Hepatocyte (in vitro differentiated cells): ENCODE measurements at places on chromosomes 4 and X.

DNA sequence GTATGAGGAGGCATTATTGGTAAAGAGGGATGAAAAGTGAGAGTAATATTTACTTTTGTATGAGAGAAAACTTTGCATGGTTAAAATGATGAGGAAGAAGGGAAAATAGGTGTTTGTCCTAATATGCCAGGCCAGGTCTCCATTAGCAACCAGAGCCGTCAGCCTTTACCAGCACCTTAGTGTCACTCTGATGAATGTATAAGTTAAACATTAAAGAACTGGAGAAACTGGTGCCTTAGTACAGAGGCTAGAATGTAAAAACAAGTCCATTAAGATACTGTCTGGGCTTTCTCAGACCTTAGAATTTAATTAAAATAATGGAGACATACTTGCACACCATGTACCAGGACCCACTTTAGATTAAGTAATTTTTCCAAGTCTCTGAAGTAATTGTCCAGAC, 222.3 kb downstream of the FAM47A start:
- no peak for DNase-seq

DNA sequence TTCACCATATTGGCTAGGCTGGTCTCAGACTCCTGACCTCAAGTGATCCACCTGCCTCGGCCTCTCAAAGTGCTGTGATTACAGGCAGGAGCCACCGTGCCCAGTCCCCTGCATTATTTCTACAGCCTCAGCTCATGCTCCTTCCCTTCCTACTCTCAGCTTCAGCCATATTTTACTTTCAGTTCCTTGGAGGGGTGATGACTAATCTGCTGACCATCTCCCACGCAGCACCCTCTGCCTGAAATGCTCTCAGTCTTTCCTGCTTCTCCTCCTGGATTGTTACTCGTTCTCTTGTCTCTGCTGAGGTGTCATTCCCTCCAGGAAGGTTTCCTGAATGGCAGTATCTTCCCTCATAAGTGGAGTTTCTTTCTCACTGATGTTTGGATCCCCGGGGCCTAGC, 63.3 kb downstream of the MOSPD2 start:
- peak; percentile 24 for DNase-seq

- no peak for DNase-seq
These were observed 177.0 kb upstream of the RASGEF1B start for GRCh38 chr4:81648576-81649275.

DNA sequence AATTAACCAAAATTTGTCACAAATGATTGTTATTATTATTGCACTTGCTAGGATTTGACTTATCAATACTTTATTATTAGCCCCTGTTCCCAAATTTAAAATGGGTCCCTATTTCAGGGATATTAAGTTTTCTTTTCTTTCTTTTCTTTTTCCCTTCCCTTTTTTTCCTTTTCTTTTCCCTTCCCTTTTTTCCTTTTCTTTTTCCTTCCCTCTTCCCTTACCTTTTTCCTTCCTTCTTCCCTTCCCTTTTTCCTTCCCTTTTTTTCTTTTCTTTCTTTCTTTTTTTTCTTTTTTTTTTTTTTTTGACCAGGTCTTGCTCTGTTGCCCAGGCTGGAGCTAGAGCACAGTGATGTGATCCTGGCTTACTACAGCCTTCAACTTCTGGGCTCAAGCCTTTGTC, 33.8 kb downstream of the WWC2 start:
- no peak for DNase-seq

DNA sequence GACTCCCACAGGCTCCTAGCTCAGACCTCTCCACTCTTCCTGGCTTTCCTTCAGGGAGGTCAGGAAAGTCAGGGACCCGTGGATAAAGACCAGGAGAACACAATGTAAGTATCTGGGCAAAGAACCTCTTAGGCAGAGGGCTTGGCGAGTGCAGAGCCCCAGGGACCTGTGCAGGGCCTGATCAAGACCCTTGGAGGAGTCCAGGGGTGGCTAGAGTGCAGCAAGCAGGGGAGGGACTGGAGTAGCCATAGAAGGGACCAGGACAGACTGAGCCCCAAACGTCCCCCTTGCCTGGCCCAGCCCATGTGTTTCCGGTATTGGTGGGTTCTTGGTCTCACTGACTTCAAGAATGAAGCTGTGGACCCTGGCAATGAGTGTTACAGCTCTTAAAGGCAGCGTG, 5.9 kb upstream of the TNIP2 start:
- DNase-seq, result no peak

GRCh38 chr4:108821351-108821930, 58.6 kb upstream of the ETNPPL start:
- no peak for DNase-seq

DNA sequence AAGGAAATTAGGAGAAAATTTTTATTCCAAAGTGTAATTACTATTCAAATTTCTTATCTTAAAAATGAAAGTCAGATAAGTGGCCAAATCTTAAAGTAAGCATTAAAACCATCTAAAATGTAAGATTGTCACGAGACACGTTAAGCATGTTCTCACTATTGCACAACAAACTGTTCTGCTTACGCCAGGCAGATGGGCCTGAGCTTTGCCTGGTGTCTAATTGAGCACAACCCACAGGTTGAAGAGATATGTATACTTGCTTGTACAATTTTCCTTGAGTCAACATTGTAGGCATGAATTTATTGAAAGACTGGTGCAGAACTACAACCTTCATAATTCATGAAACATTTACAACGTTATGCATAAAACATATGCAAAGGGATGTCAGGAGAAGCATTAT, 3.9 kb downstream of the RNF128 start:
- peak; percentile 16 for DNase-seq

- DNase-seq, result no peak
These were observed 156.3 kb downstream of the BTC start for GRCh38 chr4:74638001-74638400.

GRCh38 chr4:98794565-98795205, 134.2 kb downstream of the EIF4E start:
- peak; percentile 25 for DNase-seq

- no peak for DNase-seq
These were observed 38.2 kb upstream of the TMPRSS11B start for GRCh38 chr4:68283714-68284113.

DNA sequence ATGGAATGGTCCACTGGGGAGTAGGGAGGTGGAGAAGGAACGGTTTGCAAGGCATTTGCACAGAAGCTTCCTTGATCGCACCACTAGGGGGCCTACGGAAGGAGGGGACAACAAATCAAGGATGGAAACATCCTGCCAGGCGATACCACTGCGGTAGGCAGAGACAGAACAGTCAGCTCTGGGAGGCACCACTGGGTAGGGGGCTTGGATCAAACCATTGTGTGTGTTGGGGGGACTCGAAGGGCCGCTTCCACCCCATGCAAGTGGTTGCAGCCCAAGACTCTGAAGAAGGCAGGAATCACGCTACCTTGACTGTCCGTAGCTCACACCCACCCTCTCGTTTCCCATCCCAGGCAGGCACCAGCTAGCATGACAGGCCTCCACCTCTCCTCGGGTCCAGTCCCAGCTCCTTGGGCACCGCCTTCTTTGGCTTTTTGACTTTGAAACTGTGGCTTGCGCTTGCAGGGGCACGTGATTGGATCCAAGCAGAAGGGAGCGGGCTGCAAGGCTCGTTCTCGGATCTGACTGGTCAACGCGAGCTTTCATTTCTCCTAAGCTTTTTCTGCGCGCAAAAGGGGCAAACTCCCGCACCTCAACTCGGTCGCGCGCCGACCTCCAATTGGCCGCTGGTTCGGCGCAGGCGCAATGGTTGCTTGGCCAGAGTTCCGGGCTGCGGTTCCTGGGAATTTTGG, 28.4 kb downstream of the GAGE1 start:
- no peak for DNase-seq

DNA sequence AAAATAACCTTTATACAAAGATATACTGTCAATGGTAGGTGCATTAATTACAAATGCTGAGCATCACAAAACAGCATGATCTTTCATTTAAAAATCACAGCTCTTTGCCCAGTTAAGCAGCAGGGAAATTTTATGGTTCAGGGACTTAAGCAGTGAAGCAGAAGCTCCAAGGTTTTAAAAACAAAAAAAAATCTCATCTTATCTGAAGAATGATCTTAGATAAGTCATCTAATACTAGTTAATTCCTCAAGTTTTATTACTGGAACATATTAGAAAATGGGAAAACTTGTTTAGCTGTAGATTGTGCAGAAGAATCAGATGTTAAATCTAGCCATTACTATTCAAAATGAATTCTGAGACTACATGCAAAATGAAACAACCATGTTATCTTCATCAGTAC, 289.9 kb downstream of the GASK1B start:
- no peak for DNase-seq

- DNase-seq, result no peak
These were observed 605.6 kb upstream of the BOD1L1 start for GRCh38 chr4:14233126-14233525.

DNA sequence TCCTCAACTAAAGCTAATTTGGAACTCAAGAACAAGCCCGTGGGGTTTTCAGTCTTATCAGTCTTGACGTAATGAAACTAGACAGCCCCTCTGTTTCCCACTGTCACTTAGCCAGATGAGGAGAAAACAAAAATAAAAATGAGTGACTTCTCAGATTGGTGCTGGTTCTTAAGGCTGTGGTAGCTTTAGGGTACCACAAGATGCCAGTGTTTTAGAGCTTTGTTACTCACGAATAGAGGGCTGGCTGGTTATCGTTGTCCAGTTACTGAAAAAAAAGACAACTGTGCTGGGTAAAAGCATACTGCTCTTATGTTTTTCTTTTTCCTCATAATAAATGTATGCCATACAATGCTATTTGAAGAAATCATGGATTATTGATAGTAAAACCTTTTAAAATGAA, 796.7 kb downstream of the RAPGEF2 start:
- DNase-seq, result no peak

DNA sequence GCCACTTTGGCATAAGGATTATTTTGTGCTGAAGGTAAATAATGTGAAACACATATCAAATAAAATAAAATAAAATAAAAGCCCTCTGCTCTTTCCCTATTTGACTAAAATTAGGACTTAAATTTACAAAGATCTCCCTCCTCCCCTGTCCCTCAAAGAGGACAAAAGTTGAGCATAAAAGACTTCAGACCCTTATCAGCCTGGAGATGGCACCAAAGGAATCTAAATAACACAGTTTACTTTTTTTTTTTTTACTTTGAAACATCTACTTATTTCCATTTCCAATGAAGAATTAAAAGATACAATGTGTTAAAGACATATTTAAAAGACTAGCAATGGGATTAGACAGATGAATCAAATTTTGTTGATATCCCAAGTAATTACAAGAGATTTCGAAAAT, 89.7 kb downstream of the EPHA5 start:
- DNase-seq, result no peak
